ENCODE measurements at places on chromosomes 13 and 19.

GRCh38 chr13:76853481-76853880 lies 32.7 kb downstream of the KCTD12 start:
- no peak for DNase-seq

DNA sequence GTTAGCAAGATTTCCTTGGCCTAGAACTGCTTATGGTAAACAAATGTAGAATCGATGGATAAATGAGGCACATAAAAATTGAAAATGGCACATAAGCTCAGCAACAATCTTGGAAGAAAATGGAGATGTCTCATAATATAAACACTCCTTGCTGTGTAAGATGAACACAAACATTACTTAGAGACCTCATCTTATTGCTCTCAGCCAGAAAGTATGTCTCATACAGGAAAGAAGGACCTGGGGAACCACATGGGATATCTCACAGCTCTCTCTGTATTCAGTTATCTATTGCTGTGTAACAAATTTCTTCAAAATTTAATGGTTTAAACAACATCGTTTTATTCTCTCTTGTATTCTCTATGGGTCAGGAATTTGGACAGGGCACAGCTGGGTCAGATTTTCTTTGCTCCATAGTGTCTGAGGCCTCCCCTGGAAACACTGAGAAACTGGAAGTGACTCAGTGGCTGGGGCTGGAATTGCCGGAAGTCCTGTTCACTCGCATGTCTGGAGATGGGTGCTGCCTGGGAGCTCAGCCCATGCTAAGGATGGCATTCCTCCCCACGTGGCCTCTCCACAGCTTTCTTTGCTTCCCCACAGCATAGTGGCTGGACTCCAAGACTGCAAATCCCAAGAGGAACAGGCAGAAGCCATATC lies 105.1 kb downstream of the NUFIP1 start:
- no peak for DNase-seq

- peak; percentile 79 for DNase-seq
Observed at GRCh38 chr19:7242601-7243258, 51.5 kb downstream of the INSR start.

DNA sequence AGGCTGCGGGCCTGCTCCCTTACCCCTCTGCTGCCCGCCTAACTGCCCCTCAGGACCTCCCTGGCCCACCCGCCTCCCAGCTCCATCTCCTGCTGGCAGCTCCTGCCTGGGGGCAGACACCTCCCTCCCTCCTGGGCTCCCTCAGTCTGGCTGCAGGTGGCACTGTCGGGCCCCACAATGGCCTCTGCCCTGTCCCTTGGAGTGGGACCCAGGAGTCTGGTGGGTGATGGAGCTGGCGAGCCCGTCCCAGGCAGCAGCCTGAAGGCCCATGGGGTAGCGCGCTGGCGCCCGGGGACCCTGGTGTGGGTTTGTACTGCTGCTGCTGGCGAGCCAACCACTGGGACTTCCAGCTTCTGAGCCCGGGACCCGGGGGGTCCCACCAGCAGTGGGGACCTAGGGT lies 83.6 kb downstream of the KDM4B start:
- DNase-seq = no peak

DNA sequence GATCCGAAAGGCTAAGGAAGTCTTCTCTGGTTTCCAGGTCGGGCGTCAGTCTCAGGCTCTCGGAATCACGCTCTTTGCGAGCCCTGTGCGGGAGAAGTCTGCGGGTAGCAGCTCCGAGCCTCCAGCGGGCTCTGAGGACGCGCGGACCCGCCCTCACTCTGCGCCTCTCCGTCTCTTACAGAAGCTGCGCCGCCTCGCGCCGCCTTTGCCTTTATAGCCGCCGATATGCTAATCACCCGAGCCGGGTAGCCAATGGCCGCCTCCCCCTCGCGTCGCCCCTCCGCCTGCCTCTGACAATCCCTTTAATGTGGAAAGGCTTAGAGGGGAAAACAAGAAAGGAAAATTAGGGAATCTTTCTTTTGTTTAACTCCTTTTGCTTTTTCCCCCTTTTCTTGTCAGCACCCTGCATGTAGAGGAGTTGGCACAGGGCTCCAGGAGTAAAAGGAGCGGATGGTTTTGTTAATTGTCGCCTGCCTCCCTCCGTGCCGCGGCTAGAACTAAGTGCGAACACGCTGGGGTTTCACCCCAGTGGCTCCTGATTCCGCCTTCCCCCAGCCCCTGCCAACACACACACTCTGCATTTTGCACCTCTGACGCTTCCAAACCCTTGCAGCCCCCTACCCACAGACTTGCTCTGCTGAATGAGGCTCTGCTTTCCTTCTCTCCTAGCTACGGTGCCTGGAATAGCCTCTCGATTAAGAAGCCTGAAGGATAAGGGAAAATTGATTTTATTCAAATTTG lies at the start of gene PCDH8:
Gene PCDH8 (minus strand): TSS at position 186 of the 741 bp plus-strand sequence. CDS start 204 bp downstream, outside the sequence.
- DNase-seq = no peak

GRCh38 chr13:64992314-64992713 lies 2237.8 kb downstream of the PCDH9 start:
- DNase-seq = no peak

DNA sequence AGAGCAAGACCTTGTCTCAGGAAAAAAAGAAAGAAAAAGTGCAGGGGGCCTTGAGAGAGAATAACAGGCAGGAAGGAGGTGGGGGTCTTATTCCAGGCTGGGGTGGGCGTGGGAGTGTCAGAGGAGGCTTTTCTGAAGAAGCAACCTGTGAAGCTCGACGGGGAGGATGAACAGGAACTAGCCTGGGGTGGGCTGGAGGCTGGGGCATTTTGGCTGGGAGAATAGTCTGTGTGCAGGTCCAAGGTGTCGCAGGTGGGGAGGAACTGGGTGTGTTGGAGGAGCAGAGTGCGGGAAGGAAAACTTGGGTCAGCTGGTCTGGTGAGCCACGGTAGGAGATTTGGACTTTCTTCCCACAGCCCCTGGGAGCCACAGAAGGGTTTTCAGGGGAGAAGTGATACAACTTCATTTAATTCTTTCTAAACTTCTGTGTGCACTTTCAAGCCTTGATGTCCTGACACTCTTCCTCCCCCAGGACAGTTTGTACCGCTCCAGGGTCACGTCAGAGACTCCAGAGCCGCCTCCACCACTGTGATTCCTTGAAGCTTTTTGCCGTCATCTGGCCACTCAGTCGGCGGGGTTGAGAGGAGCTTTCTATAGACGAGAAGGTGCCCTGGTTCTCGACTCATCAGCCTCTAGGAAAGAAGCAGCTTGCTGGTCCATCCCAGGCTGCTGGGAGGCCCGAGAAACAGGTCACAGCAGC lies 138.7 kb downstream of the SIPA1L3 start:
- no peak for DNase-seq

GRCh38 chr13:94607939-94608338 lies 6.3 kb downstream of the GPR180 start:
- DNase-seq = no peak

DNA sequence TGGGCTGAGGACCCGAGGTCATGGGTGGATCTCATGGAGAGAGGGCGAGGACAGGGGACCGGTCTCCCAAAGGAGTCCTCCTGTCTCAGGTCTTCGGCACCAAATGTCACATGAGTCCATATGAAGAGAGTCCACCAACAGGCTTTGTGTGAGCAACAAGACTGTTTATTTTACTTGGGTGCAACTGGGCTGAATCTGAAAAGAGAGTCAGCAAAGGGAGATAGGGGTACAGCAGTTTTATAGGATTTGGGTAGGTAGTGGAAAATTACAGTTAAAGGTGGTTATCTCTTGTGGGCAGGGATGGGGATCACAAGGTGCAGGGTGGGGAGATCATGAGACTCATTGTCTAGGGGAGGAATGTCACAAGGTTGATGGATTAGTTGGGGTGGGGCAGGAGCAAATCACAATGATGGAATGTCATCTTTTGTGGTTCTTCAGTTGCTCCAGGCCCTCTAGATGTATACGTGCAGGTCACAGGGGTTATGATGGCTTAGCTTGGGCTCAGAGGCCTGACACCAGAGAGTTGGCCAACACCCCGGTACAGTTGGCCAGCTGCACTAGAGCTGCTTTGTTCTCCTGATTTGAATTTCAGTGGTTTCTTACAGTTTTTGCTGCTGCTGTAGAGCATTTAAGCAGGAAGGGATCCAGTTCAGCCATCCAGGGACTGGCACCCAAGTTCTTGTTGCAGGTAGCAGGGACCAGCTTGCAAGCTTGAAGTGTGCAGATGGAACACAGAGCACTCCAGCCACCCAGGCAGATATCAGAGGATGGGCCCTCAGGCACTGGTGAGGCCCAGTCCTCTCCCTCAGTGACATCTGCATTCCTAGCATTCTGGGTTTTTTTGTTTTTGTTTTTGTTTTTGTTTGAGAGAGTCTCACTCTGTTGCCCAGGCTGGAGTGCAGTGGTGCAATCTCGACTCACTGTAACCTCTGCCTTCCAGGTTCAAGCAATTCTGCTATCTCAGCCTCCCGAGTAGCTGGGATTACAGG lies 26.4 kb upstream of the IGFL1 start:
- no peak for DNase-seq

DNA sequence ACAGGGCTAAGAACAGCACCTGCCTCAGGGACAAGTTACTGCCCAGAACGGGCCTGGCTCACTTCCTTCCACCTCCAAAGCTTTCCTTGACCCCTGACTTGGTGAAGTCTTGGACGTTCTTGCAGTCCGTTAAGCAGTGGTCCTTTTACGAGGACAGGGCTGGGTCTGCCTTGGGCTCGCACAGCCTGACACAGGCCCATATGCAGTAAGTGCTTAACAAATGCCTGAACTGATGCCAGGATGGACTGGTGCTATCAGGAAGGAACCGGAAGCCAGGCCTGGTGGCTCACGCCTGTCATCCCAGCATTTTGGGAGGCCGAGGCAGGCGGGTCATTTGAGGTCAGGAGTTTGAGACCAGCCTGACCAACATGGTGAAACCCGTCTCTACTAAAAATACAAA lies 1.8 kb upstream of the PLK5 start:
- DNase-seq = no peak

- no peak for DNase-seq
Observed at GRCh38 chr13:49319551-49319950, 71.8 kb downstream of the CDADC1 start.
